Ascending aorta (tissue), 2 donors: ENCODE measurements at places on chromosomes 2 and 18. TPM values are rescaled to one million over a fixed set of nuclear protein-coding genes. Genes with fewer than 3 reads are reported as not detected.

KCNF1 gene
- total RNA-seq, result not detected

RGPD3 gene
- total RNA-seq, result 0.75 TPM

SIGLEC15 gene
- total RNA-seq, result not detected

ASB18 gene
- total RNA-seq, result not detected

GALNT13 gene
- total RNA-seq, result not detected

GRCh38 chr2:16134436-16135165 lies 194.3 kb downstream of the MYCN start:
- DNase-seq, result no peak
- H3K36me3 ChIP-seq, result no peaks in the 10 kb centered on the region
- H3K27ac ChIP-seq, result no peak overlapping the region
- no peak overlapping the region for H3K4me3 ChIP-seq
- no peaks in the 10 kb centered on the region for H3K27me3 ChIP-seq

- DNase-seq, result no peak
- no peaks in the 10 kb centered on the region for H3K36me3 ChIP-seq
- no peak overlapping the region for H3K27ac ChIP-seq
Observed at GRCh38 chr2:227884511-227884947, 13.1 kb downstream of the DAW1 start.

DNA sequence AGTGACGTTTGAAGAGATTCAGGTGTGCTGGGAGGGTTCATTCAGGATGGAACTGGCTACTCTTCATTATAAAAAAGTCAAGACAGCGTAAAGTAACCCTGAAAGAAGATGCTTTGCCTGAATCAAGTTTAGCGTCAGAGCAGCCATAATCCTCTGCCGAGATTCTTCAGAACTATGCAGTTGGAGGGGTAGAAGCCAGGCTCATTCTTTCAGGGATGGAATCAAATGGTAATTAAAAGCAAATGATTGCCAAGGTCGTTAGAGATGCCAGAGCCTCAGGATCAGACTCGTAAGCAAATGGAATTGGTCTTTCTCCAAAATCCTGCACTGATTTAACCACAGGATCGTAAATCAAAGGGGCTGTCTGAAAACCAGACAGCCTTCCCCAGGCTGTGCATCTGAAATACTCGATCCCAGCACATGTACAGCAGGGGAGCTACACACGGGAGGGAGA lies 21.9 kb downstream of the APCDD1 start:
- no peaks in the 10 kb centered on the region for H3K27me3 ChIP-seq
- no peak overlapping the region for H3K27ac ChIP-seq
- DNase-seq, result no peak
- peaks cover 7% of the 10 kb centered on the region for H3K36me3 ChIP-seq
- H3K4me3 ChIP-seq, result no peak overlapping the region
- H3K4me1 ChIP-seq, result no peaks in the 10 kb centered on the region

DNA sequence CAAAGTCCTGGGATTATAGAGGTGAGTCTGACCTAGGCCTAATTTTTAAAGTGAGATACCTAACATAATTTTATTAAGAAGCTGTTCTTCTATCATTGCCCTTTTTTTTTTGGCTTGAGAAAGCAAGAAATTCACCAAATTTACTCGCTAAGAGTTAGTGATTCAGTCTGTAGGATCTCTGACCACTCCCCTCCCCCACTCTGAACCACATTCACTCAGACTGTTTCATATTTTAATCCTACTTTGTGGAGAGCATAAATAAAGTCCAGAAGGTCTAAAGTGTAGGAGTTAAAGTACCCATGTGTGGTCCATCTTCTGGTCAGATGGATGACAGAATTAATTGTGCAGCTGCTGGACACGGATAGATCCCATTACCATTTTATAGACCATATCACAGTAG lies 115.8 kb upstream of the MGAT5 start:
- H3K27ac ChIP-seq, result peak overlapping the region; percentile 70
- no peaks in the 10 kb centered on the region for H3K36me3 ChIP-seq
- peak overlapping the region; percentile 55 for H3K4me3 ChIP-seq

DNA sequence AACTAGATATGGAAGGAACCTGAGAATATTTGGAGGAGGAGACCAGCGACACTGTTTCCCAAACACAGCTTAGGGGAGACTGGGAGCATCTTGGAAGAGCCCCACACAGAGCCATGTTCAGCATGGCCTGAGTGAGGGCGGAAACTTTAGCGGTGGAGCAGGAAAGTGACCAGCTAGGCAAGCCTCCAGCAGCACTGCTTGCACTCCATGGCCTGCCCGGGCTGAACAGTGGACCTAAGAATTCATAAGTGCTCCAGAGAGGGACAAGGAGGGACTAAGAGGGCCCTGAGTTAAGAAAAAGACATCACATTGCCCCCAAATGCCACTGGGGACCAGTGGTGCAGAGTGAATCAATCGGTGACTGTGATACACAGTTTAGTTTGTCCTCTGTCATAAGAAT lies 566.4 kb downstream of the TNS1 start:
- H3K27ac ChIP-seq, result peak overlapping the region; percentile 65
- H3K4me3 ChIP-seq, result no peak overlapping the region
- peaks cover 7% of the 10 kb centered on the region for H3K4me1 ChIP-seq

DNA sequence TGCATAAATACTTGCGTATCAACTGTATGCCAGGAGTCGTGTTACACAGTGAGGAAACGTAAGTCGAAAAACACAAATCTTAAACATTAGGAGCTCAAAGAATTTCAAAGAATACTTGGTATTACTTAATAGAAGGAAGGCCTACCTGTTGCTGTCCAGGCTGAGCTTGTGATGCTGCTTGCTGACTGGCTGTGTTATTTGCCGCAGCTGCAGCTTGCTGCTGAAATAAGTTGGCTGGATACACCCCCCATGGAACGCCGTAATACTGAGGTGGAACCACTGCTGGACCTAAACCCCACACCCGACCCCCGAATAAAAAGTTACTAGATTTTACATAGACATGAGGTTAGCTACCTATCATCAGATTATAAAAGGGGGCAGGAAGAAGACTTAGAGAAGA lies 56.4 kb downstream of the PUM2 start:
- H3K27me3 ChIP-seq, result no peaks in the 10 kb centered on the region
- DNase-seq, result no peak
- no peaks in the 10 kb centered on the region for H3K4me1 ChIP-seq

DNA sequence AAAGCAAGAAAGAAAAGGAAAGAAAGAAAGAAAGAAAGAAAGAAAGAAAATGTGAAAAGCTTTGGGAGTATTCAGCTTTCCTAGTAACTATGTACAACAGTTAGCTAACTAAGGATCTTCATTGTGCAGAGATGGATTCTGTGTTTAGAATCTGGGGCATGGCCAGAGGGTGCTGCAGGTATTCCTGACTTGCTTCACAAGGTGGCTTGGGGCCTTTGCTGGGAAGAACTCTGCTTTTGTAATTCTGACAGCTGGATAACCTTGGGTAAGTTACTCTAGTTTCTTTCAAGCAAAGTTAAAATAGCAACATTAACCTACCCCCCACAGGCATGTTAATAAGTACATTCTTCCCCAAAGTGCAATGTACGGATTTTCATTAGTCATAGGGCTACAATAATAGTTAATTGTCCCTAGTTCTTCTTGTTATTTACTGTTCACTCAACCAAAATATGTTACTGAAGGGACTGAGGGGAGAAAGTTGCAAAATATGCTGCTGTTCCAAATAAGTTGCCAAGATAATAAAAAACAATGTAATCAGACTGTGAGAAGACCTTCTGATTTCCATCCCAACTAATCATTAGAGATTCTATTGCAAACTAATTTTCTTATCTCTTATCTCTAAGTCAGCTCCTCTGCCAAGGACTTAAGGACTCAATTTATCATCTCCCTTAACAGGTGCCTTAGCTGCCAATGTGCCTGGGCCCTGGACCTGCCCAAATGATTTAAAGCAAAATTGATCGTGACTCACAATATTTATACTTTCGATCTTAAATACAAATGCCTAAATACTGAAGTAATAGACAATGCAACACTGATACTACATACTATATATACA lies 50.3 kb downstream of the SERPINB8 start:
- H3K27me3 ChIP-seq, result no peaks in the 10 kb centered on the region
- no peaks in the 10 kb centered on the region for H3K36me3 ChIP-seq
- H3K27ac ChIP-seq, result no peak overlapping the region
- no peak for DNase-seq
- no peaks in the 10 kb centered on the region for H3K4me1 ChIP-seq

- DNase-seq, result no peak
- no peaks in the 10 kb centered on the region for H3K27me3 ChIP-seq
Observed at GRCh38 chr18:57051657-57052044, 95.2 kb upstream of the BOD1L2 start.

DNA sequence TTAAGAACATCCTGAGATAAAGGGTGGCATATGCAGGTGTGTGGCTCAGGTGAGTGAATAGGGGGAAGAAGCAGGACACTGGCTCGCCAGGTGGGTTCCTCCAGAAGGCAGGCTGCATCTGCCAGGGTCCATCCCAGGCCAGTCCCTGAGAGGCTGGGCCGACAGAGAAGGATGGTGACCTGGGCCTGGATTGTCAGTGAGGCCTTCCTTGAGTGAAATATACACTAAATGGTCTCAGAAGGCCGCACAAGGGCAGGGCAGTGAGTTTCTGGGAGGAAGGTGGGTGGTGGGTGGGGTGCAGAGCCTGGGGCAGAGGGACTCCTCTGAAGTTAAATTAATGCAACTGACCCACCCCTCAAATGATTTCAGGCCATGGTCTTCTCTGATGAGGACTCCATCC lies 182.1 kb downstream of the ANKRD30B start:
- no peaks in the 10 kb centered on the region for H3K4me1 ChIP-seq
- H3K27me3 ChIP-seq, result no peaks in the 10 kb centered on the region
- H3K27ac ChIP-seq, result no peak overlapping the region
- H3K36me3 ChIP-seq, result no peaks in the 10 kb centered on the region
- peak; percentile 24 for DNase-seq

DNA sequence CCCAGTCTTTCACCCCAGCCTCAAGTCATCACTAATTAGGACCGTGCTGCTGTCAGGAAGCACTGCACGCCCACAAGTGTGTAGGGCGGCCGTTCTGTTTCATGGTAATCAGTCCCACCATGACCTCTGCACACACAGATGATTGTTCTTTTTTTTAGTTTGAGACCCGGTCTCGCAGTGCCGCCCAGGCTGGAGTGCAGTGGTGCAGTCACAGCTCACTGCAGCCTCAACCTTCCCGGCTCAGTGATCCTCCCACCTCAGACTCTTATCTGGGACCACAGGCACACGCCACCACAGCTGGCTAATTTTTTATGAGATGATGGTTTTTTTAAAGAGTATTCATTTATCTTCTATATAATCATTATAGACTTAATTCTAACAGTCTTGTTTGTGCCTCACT lies 1.8 kb upstream of the IAH1 start:
- H3K27me3 ChIP-seq, result no peaks in the 10 kb centered on the region
- DNase-seq, result no peak
- no peaks in the 10 kb centered on the region for H3K4me1 ChIP-seq
- H3K4me3 ChIP-seq, result no peak overlapping the region
- H3K36me3 ChIP-seq, result no peaks in the 10 kb centered on the region

DNA sequence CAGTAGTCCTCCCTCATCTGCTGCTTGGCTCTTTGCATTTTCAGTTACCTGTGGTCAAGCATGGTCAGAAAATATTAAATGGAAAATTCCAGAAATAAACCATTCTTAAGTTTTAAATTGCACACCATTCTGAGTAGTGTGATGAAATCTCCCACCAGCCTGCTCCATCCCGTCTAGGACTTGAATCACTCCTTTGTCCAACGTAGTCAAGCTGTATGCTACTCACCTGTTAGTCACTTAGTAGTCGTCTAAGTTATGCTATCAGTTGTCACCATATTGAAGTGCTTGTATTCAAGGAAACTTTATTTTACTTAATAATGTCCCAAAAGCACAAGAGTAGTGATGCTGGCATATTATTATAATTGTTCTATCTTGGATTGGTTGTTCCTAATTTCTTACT lies 172.5 kb downstream of the FIGN start:
- no peaks in the 10 kb centered on the region for H3K36me3 ChIP-seq
- no peak overlapping the region for H3K4me3 ChIP-seq
- no peaks in the 10 kb centered on the region for H3K27me3 ChIP-seq

DNA sequence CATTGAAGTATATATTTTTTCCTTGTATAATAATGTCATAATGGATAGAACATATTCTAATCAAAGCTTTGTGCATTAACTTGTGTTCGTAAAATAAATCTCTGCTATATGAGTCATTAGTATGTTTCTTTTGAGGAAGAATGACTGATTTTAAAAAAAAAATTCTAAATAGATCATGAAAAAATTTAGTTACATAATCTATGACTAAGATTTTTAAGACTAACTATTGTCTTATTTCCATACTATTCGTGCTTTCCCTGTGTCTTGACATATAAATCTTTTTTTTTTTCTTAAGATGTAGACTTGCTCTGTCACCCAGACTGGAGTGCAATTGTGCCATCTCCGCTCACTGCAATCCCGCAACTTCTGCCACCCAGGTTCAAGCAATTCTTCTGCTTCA lies 226.1 kb downstream of the DSEL start:
- no peaks in the 10 kb centered on the region for H3K36me3 ChIP-seq
- no peak overlapping the region for H3K4me3 ChIP-seq
- H3K27ac ChIP-seq, result no peak overlapping the region
- no peak for DNase-seq
- no peaks in the 10 kb centered on the region for H3K4me1 ChIP-seq

- H3K36me3 ChIP-seq, result no peaks in the 10 kb centered on the region
- no peak for DNase-seq
- peak overlapping the region; percentile 85 for H3K27ac ChIP-seq
- H3K4me3 ChIP-seq, result peak overlapping the region; percentile 62
- no peaks in the 10 kb centered on the region for H3K27me3 ChIP-seq
Observed at GRCh38 chr2:14634489-14635390, 2.2 kb downstream of the LRATD1 start.

DNA sequence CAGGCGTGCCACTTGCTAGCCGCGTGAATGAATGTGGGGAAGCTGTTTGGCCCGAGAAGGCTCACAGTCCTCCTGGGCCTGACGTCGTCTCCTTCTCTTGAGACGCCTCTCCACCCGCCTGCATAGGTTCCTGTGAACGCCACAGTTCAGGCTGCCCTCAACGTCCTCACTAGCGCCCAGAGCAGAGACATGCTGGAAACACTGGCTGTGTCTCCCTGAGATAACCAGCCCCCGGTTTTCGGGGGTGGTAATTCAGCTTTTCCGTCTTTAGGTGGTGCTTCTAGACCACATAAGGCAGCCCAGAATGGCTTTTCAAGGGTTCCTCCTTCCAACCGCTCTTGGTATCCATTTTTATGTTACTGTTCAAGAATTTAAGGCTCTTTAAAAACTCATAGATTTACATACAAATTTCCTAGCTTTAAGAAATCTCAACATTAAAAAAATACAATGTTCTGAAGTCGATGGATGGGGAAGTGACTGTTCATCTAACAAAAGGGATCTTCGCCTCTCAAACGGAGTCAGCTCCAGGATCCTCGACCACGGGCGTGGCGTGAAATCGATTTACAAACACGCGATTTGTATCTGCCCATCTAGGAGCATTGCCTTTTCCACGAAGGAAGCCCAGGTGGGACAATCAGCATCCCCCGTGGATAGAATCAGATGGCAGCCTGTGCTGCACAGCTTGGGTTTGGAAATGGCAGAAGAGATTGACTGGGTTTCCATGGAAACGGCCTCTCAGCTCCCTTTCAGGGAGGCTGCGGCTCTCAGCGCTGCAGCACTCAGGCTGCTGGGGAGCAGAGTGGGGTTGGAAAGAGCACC lies 110.6 kb upstream of the PXDN start:
- peaks cover 5% of the 10 kb centered on the region for H3K4me1 ChIP-seq
- peak overlapping the region; percentile 8 for H3K4me3 ChIP-seq
- H3K27ac ChIP-seq, result no peak overlapping the region
